Dorsolateral prefrontal cortex (tissue), 122 donors: ENCODE measurements at places on chromosomes 6 and 20.
A peak's percentile ranks its signal among the peaks of the same experiment; 100 is the strongest.

GRCh38 chr20:64042054-64042781, 6.2 kb downstream of the C20orf204 start:
- no peak for DNase-seq

DNA sequence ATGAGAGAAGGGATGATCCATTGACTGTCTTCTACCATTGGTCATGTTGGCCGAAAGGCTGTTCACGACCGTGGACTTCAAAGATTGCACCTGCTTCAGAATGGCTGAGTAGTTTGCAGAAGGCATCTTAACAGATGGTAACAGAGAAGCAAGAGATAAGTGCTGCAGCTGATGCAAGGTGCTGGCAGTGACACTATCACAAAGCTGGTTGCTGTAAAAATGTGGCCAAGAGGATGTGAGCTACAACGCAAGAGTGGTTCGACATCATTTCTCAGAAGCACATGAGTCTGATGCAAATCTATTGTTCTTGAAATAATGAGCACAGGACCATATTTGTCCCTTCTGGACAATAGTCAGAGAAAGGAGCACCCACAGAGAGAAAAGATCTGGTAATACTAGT, 27.0 kb upstream of the ANKEF1 start:
- DNase-seq, result no peak

GRCh38 chr6:157822245-157823000, 623 bp upstream of the SNX9 start:
- peak; percentile 26 for DNase-seq

- DNase-seq, result no peak
These were observed 21.6 kb upstream of the TNFAIP3 start for GRCh38 chr6:137845460-137845859.

GRCh38 chr6:41500561-41500960, 45.6 kb upstream of the FOXP4 start:
- no peak for DNase-seq

DNA sequence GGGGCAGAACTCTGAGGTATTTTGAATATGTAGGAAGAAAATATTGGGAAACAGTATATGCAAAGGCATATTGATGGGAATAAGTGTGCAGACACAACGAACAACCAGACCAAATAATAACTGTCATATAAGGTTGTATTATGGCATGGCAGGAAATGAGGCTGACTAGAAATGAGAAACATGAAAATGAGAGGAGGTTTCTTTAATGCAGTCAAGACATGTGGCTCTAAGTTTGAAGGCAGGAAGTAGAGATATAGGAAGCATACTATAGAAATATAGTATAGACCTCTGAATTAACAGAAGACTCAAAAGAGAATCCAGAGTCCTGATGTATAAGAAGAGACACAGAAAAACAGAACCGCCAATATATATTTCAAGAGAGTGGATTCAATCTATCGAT, 459.7 kb upstream of the PTCHD4 start:
- no peak for DNase-seq

DNA sequence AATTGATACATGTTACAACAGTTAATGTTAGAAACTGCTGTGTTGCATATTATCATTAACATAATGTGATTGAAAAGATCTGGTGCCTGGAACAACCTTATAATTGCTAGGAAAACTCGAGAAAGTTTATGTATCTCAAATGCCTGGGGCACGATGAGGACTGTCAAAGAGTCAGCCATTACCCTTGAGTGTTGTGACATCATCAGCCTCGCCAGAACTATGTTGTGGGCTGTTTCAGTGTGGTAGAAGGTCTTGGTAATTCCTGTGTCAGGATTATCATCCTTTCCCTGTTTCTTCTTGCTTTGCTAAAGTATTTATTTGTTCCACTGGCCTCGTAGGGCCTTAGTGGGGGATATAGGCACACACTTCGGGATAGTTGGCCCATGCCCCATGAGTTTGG, 185.1 kb downstream of the DTNBP1 start:
- no peak for DNase-seq

GRCh38 chr6:157193443-157193996, 129.8 kb downstream of the TMEM242 start:
- DNase-seq, result no peak

DNA sequence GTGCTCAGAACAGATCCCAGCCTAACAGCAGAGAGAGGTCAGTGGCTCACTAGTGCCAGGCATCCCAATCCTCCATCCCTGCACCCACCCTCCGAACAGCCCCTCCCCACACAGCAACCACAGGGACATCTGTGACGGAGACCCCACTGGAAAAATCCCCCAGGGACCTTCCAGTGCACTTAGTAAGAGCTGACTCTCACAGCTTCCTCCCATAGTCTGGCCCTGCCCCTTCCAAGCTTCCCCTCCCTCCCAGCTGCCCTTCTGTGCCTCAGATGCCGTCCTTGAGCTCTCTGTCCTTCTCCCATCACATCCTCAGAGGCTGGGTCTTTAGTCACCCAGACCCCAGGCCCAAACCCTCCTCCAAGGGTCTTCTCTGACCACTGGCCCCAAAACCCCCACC, 9.7 kb upstream of the THBS2 start:
- DNase-seq, result no peak

- DNase-seq, result no peak
These were observed 16.9 kb upstream of the SLC22A16 start for GRCh38 chr6:110493253-110493800.

- DNase-seq, result no peak
These were observed 1.1 kb downstream of the RNASET2 start for GRCh38 chr6:166955121-166955864.
